Tibial artery (tissue), 4 donors: ENCODE measurements at places on chromosomes 5 and 9.

- no peak for DNase-seq
Observed at GRCh38 chr5:79396265-79396664, 117.7 kb downstream of the HOMER1 start.

DNA sequence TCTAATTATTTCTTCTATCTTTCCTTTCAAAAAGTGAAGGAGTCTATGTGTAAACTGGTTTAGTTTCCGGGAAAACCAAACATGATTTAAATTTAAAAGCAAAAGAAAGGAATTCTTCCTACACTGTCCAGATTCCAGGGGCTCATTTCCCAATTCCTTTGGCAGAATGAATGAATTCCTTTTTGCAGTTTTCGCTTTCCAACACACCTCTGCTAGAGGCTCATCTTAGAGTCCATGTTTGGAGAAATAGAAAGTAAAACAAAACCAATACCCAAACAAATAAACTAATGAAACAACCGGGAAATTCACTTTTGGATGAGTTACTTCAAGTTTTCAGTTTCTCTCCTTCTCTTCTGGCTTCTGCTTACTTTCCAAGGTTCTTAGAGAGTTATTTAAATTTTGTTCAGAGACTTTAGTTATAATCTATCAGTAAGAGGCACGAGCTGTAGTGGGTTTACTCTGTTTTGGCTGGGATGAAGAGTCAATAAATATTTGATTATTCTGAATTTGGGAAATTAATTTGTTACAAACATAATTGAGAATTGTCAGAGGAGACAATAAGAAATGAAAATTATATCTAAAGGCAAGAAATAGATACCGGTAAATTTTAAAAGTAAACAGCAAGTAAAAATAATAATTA, 365.0 kb upstream of the CDH9 start:
- no peak for DNase-seq

- no peak for DNase-seq
Observed at GRCh38 chr5:33231214-33231710, 209.5 kb upstream of the TARS1 start.

DNA sequence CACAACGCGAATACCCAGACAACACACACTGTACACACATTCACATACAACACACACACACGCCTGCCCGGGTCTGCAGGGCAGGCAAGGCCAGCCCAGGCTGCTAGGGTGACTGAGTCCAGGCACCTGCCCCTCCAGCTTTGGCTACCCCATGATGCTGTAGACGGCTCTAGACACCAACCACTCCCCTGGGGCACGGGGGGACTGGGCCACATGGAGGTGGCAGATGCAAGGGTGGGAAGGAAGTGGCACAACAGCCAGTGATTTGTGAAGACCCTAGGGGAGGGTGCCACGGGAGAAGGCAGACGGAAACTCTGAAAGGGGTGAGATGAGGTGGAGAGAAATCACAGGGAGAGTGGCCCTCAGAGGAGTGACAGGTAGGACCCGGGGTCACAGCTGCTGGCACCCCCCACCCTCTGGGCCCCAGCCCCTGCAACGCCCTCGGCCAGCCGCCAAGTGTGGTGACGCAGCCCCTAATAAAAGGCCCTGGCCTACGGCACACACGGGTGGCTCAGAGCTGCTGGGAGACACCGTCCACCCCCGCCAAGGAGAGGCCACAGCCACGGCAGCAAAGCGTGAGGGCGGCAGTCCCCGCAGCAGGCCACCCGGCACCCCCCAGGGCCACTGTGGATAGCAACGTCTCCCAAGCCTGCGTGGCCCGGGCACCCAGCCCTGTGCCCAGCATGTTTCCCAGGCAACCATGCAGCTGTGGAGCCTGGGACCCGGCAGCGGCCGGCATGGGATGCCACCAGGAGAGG, 6.6 kb upstream of the CCDC187 start:
- no peak for DNase-seq
